ENCODE measurements at places on chromosomes 12 and 14.

GRCh38 chr14:68571114-68571591 lies 221.7 kb downstream of the ZFP36L1 start:
- no peak for DNase-seq

DNA sequence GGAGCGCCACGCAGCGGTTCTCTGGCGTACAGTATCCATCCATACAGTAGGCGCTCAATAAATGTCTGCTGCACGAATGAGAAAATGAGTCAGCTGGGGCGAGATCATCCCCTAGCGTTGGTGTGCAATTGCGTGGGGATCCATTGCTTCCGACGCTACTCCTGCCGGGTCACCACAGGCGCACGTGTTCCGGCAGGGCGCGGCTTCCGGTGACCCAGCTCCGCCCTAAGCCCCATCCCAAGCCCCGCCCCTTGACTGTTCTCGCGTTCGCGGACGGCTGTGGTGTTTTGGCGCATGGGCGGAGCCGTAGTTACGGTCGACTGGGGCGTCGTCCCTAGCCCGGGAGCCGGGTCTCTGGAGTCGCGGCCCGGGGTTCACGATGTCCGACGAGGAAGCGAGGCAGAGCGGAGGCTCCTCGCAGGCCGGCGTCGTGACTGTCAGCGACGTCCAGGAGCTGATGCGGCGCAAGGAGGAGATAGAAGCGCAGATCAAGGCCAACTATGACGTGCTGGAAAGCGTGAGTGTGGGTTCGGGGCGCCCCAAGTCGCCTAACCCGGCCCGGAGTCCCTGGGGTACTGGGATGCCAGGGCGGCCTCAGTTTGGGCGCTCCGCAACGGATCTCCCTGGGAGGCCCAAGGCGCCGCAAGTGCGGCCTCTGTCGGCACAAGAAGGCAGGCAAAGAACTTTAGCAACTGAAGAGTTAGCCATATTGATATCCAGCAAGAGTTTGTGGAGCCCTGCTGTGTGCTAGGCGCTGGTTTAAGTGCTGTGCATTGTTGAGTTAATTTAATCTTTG lies at the start of gene PSMD9:
Gene PSMD9, plus strand, starts transcription at position 313 of the 796 bp plus-strand sequence. Its CDS starts 67 bp downstream, at position 380.
- DNase-seq, result peak; percentile 98

DNA sequence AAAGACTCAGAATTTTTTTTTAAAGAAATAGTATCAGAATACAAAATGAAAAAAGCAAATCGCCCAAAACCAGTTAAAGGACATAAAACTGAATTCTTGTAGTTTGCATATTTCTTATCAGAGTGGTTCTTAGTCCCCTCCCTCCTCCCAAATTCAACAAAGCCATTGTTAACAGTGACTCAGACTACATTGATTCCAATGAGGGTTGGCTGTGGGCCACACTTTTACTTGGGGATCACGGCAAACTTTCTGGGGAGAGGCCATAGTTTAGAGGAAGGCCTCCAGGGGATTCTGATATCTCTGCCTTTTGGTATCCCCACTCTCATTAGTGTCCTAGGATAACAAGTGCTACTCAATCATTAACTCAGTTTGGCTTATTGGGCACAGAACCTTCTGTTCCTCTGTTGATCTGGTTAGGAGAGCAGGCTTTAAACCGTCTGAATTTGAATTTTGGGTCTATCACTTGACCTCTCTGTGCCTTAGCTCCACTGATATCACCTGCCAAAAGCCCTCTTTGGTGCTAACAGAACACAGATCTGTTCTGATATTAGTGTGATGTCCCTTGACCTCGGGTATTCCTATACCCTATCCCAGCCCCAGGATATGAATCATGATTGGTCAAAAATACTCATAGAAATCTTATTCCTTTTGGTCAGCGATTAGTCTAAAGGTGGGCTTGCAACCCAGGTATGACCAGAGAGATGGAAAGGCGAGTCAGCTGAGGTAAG lies 45.2 kb upstream of the APPL2 start:
- no peak for DNase-seq

- no peak for DNase-seq
Observed at GRCh38 chr12:110921262-110921661, 883 bp upstream of the MYL2 start.

- no peak for DNase-seq
Observed at GRCh38 chr14:73723406-73723796, 9.2 kb upstream of the PNMA1 start.

DNA sequence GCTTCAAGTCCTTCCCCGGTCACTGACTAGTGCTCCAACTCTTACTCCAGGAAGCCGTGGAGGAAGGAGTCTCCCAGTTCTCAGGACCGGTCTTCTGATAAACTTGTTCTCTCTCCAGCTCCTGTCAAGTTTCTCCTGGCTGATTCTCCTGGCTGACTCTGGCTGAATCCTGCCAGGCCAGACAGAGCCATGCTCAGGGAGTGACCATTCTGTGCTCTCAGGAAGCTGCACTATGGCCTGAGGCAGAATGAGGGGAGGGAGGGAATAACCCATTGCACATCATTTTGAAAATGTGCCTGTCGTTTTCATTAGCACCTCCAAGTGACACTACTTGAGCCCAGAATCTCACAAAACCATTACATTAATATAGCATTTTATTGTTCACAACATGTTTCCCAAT lies 80.8 kb downstream of the IFNG start:
- no peak for DNase-seq

- DNase-seq, result no peak
Observed at GRCh38 chr12:4643747-4644146, 5.1 kb downstream of the AKAP3 start.

GRCh38 chr12:92261692-92262091 lies 116.0 kb upstream of the BTG1 start:
- no peak for DNase-seq

- DNase-seq, result no peak
Observed at GRCh38 chr12:24759155-24759554, 189.7 kb downstream of the BCAT1 start.

DNA sequence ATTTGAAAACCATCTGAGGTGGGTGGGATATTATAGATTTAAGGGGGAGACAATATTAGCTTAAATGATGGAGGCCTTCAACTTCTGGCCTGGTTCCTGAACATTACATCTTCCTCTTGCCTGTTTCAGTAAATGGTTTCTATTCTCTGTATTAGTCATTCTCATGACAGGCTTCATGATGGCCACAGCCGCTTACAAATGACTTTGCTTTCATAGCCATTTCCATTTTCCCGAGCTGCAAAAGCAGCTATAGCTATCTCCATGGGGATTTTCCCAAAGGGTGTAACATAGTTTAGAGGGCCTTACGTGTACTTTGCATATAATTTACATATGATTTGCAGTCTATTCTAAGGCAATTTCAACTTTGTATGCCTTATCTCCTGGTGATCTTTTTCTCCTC lies 121.8 kb downstream of the NRXN3 start:
- no peak for DNase-seq

DNA sequence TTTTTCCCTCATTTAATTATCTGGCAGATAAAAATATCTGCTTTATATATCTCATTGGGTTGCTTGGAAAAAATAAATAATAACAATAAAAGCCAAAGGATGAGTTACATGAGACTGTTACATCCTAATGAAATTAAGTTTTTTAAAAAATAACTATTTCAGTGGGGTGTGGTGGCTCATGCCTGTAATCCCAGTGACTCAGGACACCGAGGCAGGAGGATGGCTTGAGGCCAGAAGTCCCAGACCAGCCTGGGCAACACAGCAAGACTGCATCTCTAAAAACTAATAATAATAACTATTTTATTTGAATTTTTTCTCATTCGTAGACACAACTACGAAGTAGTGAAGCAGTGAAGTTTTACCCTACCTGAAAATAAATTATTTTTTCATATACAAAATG lies 103.3 kb downstream of the BCAT1 start:
- no peak for DNase-seq

DNA sequence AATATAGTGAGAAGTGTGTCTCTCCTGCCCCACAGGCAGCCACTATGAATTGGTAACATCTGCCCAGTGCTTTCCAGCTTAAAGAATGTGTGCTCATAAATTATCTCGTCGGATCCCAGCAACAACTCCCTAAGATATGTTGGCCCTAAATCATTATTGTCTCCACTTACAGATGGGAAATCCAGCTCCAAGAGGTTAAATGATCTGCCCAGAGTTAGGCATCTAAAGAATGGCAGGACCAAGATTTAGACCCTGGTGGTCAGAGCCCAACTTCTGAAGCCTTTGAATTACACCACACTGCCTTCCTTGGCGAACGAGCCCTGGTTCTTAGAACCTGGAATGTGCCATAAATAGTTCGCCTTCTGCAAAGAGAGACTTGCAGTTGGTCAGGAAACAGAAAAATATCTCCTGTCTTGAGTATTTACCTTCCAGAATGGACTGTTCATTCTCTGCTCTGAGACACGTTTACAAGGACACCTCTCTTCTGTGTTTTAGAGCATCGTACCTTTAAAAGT lies 20.1 kb upstream of the PLEK2 start:
- no peak for DNase-seq

DNA sequence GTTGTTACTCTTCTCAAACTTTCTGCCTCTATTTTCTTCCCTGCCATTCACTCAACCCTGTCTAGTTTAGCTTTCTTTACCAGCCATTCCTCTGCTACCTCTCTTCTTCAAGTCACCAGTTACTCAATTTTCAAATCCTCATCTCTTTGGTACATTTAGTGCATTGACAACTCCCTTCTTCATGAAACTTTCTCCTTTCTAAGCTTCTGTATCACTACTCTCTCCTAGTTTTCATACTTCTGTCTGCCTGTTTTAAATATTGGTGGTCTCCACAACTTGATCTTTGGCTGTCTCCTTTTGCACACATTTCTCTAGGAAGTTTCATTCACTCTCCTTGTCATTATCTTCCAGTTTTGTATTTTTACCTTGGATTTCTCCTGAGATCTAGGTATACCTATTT lies 6.0 kb downstream of the LEMD3 start:
- no peak for DNase-seq

DNA sequence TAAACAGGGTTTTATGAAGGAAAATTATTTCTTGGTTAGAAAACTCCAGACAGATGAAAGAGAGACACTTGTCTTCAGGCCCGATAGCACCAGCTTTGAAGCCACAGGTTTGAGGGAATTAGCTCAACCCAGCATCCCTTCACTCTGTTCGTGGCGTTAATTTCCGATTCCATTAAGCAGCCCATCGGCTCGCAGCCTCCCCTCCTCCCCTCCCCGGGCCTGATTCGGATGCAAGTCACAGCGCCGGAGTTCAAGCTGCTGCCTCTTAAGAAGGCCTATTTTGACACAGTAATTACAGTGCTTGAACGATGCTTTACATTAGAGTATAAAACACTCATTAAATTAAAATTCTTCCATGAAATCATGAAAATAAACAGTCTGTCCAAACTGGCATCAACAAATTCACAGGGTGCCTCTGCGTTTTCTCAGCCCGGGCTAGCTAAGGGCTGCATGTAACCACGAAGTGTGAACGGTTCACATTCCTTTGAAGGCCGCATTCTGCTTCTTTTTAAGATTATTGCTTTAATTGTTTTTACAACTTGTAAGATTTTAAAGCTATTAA lies 145.8 kb downstream of the DICER1 start:
- no peak for DNase-seq

GRCh38 chr12:18391151-18391550 lies 129.8 kb downstream of the PIK3C2G start:
- DNase-seq, result no peak

DNA sequence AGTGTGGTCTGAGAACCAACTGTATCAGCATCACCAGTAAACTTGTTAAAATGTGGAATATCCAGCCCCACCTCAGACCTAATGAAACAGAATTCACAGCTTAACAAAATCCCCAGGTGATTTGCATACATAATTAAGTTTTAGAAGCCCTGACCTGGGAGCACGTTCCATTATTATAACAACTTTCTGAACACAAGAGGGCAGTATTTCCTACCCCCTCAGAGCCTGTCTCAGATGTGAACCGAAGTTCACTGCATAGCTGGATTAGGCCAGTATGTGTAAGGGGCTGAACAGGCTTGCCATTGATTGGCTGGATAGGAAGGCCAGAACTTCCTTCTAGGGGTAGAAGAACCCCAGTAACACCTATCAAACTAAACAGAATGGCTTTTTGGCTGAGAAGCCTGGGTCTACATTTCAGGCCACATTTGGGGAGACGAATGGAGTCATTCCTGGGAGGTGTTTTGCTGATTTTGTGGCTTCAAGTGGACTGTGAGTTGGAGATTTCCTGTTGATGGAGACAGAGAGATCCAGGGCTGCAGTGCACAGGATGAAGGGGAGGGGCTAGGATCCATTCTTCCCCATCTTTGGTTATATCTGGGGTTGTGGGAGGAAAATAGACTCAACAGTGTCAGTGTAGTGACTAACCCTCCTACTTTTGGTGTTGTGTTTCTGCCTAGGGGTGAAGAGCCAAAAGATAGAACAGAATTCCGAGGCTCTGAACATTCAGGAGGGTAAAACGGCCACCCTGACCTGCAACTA lies 94.7 kb upstream of the OR4E1 start:
- DNase-seq, result no peak

DNA sequence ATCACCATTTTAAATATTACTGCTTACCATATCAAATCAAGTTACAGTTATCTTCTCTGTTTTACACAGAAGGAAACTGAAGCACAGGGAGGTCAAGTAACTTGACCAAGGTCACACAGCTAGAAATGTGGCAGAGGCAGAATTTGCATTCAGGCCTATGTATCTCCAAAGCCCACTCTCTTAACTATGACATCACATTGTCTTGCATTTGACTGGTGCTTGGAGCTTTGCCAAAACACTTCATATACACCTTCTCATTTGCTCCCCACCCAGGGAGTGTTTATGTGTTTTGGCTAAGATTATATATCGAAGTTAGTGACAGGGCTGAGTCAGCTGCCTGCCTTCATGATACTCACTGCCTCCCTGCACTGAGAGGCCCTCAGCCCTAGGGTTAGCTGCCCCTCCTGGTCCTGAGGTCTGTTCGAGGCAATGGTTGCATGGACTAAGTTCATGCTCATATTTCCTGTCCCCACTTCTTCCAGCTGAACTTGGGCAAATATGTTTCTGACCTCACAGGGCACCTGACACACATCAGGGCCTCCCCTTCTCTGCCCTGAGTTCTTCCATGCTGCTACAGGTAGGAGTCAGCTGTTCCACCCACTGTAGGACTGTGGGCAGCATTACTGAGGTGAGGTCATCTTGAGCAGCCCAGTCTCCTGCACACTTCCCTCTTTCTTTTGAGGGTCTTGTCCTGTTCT lies 1.8 kb downstream of the GALNT6 start:
- no peak for DNase-seq

DNA sequence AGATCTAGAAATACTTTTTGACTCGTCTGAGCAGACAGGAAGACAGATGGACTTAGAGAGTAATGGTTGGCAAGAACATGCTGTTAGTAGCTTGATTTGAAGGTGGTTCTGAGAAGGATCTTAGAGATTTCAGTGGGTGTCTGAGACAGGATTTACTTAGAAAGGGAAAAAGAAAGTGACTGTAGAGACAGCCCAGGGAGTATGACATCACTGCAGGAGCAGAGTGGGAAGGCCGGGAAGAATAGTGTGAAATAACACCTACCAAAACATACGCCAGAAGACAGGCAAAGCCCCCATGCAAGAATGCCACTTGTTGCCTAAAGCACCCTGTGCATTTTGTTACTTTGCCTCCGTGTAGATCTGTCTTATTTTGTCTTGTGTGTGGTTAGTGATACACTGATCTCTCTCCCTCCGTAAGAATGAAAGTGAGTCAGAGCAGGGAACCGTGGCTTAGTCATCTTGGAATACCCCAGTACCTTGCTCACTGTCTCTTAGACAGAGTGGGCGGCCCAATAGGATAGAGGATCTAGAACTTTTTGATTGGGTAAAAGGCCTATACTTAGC lies 161.3 kb upstream of the IFNG-AS1 start:
- DNase-seq, result peak; percentile 23

GRCh38 chr14:20683891-20684661 lies at the start of gene RNASE4:
Gene RNASE4 (plus strand): TSS chr14:20684560. CDS start chr14:20699372, 14,812 bp downstream.
- peak; percentile 64 for DNase-seq

GRCh38 chr14:71237556-71237955 lies 330.3 kb downstream of the PCNX1 start:
- DNase-seq, result no peak
